ENCODE measurements at places on chromosomes 7 and 10. TPM values are rescaled to one million over a fixed set of nuclear protein-coding genes. Genes with fewer than 3 reads are reported as not detected.

The KCNMA1 gene
- 44.8 TPM for total RNA-seq

The C10orf95 gene
- total RNA-seq, result not detected

The STRIP2 gene
- total RNA-seq, result 5.1 TPM

The HKDC1 gene
- under 0.01 TPM for total RNA-seq

The PLXNA4 gene
- 3.6 TPM for total RNA-seq

The NUP205 gene
- total RNA-seq, result 61.7 TPM

The SNX13 gene
- 56.9 TPM for total RNA-seq

The TBX20 gene
- not detected for total RNA-seq

The NFE2L3 gene
- total RNA-seq, result 1.2 TPM

The ARHGAP21 gene
- total RNA-seq, result 184 TPM

The NKX1-2 gene
- under 0.01 TPM for total RNA-seq

The ADRB1 gene
- under 0.01 TPM for total RNA-seq

The DNAJC12 gene
- total RNA-seq, result 2.0 TPM

The CRHR2 gene
- total RNA-seq, result not detected

The LIPM gene
- not detected for total RNA-seq

The ANKRD30A gene
- total RNA-seq, result not detected

The TBC1D12 gene
- total RNA-seq, result 17.0 TPM

The GALNT17 gene
- total RNA-seq, result not detected

The FBH1 gene
- 151 TPM for total RNA-seq

The SDHAF3 gene
- 3.5 TPM for total RNA-seq

The HMX3 gene
- not detected for total RNA-seq

The TUBAL3 gene
- total RNA-seq, result not detected

The GLI3 gene
- total RNA-seq, result 6.9 TPM

The MMD2 gene
- not detected for total RNA-seq

The C10orf143 gene
- 0.87 TPM for total RNA-seq

The NUTM2E gene
- not detected for total RNA-seq

The ZFAND4 gene
- 9.8 TPM for total RNA-seq

The ZNF800 gene
- 13.7 TPM for total RNA-seq

The NKX2-3 gene
- not detected for total RNA-seq

The CYP3A7 gene
- total RNA-seq, result 0.33 TPM

The CALHM2 gene
- total RNA-seq, result 51.3 TPM

The GHRHR gene
- not detected for total RNA-seq

The AGBL3 gene
- total RNA-seq, result 0.83 TPM

The TMEM60 gene
- total RNA-seq, result 22.1 TPM

The PRKG1 gene
- total RNA-seq, result 50.4 TPM

The UNCX gene
- not detected for total RNA-seq

The PPP1R17 gene
- not detected for total RNA-seq

The OR2A5 gene
- not detected for total RNA-seq
